AG09309 (cell line): ENCODE measurements at places on chromosomes 12 and 14.

- DNase-seq, result no peak
Measured at GRCh38 chr12:124827588-124828184, 36.0 kb downstream of the SCARB1 start.

DNA sequence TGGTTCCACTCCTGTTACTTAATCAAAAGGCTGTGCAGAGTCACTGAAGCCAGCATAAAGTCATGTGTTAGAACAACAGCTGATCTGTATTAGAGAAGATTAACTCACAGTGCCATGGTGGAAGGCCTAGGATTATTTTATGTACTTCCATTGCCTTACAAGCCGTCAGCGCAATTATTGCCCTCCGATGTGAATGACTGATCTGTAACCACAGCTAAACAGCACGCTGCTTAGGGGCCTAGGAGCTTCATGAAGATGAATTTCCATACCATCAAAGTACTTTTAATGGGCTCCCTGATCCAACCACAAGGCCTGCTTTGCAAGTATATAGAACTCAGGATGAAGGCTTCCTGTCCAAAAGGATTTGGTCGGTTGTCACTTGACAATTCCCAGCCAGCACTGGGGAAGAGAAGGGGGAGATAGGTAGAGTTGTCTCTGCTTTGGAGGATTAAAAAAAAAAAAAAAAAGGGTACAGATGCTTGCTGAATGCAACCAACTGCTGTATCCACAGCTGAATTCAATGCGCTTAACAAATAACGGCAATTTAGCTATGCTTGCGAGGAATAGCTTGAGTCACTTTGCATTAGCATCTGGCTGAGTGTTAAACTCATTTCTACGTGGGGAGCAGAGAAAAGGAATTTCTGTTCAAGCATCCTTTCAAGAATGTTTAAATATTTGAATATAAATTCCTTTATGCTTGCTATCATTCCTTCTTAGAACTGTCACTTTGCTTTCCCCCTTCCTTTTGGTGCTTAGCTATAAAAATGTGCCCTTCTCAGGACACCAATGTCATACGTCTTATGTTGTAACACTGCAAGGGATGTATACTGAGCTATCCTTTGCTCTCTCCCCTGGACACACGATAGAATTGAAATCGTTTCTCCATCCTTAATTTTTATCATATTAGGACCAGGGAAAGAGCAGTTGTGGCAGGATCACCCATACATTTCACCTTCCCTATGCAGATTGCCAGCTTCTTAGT lies 387.8 kb downstream of the SOX5 start:
- no peak for DNase-seq

DNA sequence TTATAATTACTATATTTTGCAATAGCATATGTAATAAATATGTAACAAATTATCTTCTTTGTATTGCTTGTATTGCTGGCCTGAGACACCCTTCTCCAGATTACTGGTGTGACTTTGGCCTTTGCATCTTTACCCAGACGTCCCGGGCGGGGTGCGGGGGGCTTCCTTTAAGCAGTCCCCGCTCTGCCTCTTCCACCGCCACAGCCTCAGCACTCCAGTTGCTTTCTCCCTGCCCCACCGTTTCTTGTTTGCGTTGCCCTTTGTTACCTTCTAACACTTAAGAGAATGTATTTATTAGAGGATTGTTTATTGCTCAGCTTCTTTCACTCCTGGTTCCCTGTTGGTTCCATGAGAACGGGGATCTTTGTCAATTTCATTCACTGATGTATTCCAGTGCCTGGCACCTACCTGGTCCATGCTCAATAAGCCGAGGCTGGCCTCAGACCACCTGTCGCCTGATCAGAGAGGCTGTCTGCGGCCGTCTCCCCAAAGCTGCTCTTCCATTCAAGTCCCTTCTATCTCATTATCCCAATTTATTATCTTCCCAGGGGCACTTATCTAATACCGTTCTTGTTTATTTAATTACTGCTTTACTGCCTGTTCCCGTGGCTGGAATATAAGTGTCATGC lies 100.5 kb upstream of the RFLNA start:
- no peak for DNase-seq

DNA sequence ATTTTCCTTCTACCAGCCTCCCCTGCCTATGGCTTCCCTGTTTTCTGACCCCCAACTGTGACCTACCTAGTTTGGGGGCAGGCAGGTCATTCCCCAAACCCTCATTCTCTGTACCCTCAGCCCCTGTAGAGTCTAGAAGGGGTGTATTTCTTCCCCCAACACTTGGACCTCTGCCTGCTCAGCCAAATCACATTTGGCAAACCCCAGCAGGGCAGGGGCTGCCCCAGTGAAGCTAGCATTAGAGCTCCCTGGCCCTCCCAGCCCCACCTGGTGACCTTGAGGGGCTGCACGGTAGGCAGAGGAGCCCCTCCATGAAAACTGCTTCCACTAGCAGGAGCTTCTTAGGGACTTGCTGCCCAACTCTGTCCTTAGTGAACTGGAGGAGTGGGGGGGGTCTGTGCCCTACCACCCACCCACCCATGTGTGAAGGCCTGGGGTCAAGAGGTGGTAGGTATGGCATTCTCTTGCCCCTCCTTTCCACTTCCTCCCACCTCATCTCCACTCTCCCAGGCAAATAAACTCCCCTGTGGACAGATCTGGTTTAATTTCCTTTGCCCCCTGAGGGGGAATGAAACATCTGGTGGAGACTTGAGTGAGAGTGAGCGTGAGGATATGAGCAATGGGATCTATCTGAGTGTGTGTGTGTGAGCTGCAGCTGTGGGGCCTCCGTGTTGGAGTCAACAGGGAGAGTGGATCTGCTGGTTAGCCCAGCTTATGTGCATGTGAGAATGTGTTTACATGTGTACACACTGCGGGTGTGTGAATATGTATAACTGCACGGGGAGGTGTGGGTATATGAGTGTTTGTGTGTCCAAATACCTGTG lies 1.6 kb downstream of the NXPH4 start:
- DNase-seq, result no peak

DNA sequence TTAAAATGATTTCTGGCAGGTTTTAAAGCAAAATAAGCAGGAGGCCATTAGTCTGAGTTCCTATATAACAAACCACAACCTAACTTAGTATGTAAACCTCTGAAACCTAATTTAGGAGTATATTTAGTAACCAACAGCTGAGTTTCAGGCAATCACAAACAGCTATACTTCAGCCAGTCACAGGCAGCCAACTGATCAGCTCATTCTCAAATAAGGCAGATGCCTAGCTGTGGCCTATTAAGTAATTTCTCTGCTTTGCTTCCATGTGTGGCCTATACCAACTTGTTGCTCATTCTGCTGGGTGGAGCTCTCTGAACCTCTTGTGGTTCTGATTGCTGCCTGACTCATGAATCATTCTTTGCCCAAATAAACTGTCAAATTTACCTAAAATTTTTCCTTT lies 408.9 kb upstream of the FBXO33 start:
- DNase-seq, result no peak
